Stimulated activated CD4-positive, alpha-beta T cell treated with anti-CD3 and anti-CD28 coated beads, TNF-alpha, amount 100 ng/mL, for 48 hours (primary cell): ENCODE measurements at places on chromosomes 5 and 9.

DNA sequence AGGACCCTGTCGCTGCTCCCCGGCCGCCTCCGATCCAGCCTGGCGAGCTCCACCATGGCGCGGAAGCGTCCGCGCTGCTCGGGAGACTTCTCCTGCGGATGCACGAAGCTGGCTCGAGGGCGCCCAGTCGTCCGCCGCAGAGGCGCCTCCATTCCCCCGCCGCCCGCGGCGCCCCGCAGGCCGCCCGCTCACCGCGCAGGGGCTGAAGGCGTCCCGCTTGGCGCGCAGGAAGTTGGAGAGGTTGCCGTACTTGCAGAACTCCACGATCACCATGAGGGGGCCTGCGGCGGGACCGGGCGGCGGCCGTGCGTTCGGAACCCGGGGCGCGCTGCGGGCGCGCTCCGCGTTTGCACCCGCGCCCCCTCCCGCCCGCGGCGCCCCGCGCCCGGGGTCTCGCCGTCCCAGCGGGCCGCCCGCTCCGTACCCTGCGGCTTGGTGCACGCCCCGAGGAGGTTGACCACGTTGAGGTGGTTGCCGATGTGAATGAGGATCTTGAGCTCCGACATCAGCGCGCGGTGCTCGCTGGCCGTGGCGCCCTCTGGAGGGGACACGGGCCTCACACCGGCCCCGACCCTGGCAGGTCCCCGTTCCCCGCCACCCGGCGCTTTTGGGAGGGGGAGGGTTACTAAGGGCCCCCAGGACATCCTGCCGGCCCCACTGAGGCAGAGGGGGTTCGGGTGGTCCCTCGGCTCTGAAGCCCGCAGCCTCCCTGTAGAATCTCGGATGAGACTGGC lies 27.7 kb upstream of the SCGB3A1 start:
- peak; percentile 11 for DNase-seq

DNA sequence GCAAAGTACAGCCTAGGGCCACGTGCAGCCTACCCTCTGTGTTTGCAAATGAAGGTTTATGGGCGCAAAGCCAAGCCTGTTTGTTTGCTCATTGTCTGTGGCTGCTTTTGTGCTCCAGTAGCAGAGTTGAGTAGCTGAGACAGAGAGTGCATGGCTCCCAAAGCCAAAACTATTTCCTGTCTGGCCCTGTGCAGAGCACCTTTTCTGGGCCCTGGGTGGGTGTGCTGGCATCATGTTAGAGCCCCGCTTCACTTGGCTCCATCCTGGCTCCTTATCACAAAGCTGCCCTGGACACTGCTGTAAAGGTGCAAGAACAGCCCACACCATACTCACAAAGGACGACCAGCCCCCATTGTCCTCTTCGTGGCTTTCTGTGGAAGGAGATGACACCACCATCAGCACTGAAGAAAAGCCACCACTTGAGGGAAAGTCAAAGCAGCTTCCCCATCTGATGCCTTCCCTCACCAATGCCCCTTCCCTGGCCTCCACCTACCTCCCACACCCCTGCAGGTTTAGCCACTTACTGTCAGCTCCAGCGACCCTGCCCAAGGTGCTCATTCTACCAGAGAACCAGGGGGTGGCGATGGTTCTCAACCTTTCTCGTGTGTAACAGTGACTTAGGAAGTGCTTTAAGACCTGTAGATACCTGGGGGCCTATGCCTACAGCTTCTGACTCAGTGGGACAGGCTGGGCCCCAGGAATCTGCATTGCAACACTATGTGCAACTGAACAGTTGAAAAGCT lies 23.4 kb downstream of the LCP2 start:
- DNase-seq, result no peak

DNA sequence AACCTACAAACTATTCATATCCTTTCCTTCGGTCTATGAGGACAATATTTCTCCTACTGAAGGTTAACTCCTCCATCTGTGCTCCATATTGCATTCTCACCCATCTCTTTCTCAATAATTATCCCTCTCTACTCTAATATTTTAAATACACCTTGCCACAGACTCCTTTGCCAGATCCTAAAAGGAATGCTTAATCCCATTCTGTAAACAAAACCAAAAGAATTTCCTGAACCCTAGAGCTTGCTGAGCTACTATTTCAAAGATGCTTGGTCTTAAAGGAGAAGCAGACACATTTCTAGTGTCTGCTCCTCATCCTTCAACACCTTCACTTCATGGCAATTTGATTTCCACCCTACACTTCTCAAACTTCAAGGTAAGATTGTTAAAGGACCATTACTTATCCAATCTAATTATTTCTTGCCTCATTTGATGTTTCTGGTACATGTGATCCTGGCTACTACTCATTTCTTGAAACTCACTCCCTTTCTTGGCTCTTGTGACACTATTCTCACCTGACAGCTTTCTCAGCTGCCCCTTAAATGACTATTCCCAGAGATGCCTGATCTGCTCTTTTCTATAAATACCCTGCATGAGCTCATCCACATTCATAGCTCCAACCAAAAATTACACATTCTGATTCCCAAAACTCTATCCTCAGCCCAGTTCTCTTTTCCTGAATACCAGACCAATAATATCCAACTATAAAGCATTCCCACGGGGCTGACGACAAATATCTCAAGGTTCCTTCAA lies 20.2 kb downstream of the HOMER1 start:
- no peak for DNase-seq

DNA sequence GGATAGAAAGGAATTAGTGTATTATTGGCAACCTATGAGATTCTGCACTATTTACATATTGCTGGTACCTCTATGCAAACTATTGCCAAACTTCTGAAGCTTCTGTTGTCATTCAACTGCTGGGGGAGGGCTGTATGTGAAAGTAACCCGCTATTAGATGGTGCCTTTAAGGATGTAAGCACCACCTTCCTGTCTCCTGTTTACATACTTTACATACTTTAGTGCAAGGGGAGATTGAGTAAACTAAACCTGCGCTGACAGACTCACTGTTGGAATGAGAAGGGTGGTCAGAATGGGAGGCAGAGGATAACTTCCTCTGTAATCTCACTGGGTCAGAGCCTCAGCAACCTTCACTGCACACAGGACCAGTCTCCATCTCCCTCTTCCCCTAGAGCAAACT lies 123.8 kb downstream of the NR3C1 start:
- no peak for DNase-seq

- DNase-seq, result no peak
Measured at GRCh38 chr5:133196441-133197085, 144.8 kb downstream of the HSPA4 start.

DNA sequence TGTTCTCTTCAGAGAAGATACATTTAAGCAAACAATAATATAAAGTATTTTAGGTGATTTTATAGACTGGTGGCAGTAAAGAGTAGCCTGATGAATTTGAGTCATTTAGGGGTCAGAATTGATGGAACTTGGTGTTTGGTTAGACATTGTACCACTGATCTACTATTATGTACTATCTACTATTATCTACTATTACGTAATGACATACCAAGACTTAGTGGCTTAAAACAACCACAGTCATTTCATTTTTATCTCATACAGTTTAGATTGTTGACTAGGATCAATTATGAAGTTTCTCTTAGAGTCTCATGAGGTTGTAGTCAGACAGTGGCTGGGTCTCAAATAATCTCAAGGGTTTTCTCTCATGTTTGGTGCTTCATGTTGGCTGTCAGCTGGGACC lies 54.0 kb downstream of the PPIP5K2 start:
- DNase-seq, result no peak

DNA sequence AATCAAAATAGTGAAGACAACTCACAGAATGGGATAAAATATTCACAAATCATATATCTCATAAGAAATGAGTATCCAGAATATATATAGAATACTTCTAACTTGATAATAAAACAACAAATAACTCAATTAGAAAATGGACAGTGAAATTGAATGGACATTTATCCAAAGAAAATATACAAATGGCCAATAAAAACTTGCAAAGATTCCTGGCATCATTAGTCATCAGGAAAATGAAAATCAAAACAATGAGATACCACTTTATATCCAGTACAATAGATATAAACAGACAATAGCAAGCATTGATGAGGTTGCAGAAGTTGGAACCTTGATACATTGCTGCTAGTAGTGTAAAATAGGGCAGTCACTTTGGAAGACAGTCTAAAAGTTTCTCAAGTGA lies 12.8 kb upstream of the TLR4 start:
- DNase-seq, result no peak

- no peak for DNase-seq
Measured at GRCh38 chr5:111742177-111742994, 14.6 kb downstream of the NREP start.

DNA sequence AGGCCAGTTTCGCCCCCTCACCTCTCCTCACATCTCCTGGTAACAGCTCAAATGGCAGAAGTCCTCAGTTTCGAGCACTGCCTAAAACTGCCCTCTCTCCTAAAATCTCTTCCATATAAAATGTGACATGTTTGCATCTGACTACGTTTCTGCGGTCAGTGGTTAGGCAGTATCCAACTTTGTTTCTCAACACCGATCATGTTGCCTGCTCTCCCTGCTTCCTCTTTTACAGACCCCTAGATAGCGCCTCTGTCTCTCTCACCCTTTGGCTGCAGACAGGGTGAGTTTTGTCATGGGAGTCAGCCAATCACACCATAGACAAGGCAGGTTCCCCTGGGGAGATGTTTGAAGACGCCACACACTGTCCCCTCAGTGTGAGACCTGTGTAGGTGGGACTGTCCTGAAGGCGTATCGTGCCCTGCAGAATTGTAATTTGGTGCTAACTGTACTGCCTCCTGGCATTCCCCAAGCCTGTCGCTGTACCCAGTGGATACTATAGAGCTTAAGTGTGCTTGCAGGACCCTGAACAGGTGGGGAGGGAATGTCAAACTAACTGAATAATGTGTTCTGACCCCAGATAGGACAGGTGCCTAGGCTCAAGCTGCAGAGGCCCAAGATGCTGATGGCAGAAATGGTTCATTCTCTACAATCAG lies 1.1 kb downstream of the HEXB start:
- DNase-seq, result no peak

DNA sequence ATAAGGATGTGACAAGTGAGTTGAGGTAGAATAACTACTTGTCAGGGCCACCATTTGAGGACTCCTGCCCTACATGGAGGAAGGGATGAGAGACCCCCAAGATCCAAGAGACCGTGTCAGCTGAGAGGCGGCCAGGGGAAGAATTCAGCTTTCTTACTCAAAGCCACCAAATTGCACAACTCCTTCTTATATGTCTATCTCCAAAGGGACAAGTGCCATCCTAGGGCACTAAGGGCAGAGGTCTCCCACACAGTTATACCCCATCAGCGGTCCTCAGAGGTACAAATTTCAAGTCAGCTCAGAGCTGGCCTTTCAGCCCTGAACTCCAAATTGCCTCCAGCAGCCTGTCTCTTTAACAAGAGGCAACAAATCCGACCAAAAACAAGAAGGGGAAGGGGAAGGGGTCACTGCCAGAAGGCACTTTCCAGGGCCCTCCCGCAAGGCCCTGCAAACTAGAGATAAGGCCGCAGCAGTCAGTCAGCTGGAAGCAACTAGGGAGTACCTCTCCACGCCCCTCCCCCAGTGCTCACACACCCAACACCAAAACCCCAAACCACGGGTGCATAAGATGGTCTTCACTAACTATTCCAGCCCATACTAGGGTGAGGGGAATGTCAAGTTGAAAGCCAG lies 6.1 kb upstream of the STOML2 start:
- DNase-seq, result no peak

DNA sequence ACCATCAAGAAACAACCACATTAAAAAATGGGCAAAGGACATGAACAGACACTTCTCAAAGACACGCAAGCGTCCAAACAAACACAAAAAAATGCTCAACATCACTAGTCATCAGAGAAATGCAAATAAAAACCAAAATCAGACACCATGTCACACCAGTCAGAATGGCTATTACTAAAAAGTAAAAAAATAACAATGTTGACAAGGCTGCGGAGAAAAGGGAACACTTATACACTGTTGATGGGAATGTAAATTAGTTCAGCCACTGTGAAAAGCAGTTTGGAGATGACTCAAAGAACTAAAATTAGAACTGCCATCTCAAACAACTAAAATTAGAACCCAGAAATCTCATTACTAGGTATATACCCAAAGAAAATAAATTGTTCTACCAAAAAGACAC lies 80.4 kb downstream of the CAAP1 start:
- DNase-seq, result no peak

DNA sequence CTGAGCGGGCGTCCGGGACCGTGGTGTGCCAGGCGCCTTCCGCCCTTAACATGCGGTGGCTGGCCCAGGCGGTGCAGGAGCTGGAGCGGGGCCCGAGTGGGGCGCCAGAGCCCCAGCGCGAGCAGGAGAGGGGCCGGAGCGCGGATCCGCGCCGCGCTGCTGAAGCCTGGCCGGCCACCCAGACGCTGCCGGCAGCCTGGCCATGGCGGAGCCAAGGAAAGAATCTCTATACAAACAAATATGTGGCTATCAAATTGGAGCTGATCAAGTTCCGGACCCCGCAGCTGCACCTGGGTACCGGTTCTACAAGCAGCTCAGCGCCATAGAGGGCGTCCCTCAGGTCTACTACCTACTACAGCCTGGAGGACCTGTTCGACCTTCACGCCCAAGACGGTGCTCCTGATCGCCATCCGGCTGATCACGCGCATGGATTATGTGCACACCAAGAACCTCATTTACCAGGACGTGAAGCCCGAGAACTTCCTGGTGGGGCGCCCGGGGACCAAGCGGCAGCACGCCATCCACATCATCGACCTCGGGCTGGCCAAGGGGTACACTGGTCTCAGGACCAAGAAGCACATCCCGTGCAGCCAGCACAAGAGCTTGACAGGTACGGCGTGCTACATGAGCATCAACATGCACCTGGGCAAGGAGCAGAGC lies 55.8 kb downstream of the JAK2 start:
- DNase-seq, result no peak

DNA sequence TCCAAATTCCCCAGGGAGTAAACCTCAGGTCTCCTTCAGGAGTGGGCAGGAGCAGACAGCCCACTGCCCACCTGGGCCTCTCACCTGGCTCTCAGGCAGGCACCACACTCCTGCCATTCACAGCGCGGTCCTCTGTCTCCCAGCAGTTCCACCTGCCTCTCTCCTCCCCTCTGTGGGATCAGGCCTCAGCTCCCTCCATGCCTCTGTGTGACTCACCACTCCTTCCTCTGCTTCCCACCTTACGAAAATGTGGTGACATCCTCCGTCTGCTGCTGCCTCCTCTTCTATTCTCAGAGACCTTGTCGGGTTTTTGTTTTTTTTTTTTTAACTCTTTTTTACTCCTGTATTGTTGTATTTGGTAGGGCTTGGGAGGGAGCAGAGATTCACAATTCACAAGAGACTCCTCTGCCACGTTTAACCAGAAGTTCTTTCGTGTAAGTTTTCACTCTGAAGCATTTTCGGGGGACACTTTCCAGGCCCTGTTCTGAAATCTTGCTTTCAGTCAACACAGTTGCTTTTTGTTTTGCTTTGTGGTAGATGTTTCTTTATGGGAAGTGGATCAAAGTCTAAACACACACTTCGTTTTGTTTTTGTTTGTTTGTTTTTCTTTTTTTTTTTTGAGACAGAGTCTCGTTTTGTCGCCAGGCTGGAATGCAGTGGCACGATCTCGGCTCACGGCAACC lies 21.1 kb upstream of the CDKN2AIPNL start:
- no peak for DNase-seq

DNA sequence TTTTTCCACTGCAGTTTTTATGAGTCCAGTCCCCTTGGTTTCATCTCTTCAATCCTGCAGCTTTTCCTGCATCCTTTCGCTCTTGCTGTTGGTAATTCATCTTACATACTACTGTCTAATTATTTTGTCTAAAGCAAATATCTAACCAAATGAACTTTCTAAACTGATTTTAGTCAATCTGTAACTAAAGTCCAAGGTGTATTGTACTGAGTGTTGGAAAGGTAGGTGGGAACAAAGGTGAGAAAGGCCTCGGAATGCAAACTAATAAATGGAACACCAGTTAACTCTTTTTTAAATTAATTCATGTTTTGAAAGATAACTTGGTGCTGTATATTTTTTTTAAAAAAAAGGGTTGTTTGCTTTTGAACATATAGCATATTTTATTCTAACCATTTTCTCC lies 152.7 kb upstream of the CYLC2 start:
- DNase-seq, result no peak

GRCh38 chr5:14184082-14184481 lies 40.9 kb downstream of the TRIO start:
- DNase-seq, result no peak
